ENCODE measurements at places on chromosomes 16 and 17.

DNA sequence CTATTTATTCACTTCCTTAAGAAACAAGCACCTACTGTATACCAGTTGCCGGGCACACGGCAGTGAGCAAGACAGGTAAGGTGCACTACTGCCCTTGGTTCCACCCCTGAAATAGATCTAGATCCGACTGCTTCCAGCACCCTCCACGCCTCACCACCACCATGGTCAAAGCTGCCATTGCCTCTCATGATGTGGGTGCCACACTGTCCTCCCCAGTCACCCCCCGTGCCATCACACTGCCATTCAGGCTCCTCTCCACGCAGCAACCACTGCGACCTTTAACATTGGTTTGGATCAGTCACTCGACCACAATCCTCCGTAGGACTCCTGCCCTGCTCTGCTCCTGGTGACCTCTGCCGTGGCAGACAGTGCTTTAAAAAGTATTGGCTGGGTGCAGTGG lies 226.8 kb downstream of the CPPED1 start:
- no peak for DNase-seq

GRCh38 chr17:44184212-44184810 lies 2.5 kb upstream of the TMUB2 start:
- DNase-seq: no peak

DNA sequence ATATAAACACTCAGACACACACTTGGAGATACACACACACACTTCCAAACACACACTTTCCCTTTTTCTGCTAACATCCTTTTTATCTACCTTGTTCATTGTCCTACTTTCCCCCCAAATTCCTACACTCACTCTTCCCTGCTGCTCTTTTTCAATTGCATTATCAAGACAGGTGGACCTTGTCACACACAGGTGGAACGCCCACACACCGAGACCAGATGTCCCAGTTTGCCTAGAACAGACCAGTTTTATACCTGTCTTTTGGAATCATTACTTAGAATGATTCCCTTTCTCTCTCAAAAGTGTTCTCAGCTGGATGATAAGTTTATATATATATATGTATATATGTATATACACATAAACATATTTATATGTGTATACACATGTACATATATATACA lies 50.7 kb upstream of the ARHGAP44 start:
- DNase-seq: no peak

DNA sequence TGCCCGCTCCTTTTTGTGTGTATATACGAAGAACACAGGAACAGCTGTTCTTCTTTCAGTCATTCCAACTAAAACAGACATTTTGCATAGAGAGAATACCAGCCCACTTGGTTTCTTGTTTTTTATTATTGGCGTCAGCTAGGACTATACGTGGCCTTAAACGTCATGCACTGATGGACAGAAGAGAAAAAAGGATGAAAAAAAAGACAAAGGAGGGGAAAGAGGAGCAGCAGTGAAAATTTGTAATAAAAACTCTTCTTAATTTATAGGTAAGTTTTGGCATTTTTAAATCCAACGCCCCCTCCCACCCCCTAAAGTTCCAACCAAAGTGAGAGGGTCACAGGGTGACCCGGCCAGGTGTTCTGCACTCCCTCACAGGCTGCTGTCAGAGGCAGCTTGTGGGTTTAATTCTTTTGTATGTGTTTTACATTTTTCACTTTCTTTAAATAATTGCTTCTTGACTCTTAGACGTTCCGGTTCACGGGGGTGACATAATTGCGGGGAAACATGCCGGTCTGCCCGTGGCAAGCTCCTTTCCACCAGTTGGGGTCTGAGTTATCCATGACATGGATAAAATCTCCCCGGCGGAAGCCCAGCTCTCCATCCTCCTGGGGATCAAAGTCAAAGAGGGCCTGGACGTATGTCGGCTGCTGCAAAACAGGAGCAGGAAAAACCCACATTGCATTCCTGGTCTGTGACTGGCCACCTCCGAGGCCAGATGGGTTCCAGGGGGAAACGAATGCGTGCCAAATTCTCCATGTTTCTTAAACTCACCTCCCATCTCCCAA lies 30.9 kb upstream of the SLC25A19 start:
- peak; percentile 69 for DNase-seq

- DNase-seq: no peak
These were observed 684 bp upstream of the RSAD1 start for GRCh38 chr17:50477976-50478375.

- no peak for DNase-seq
These were observed 110.2 kb upstream of the C17orf78 start for GRCh38 chr17:37265446-37266173.

- no peak for DNase-seq
These were observed 9.0 kb downstream of the MTSS2 start for GRCh38 chr16:70676675-70677498.

GRCh38 chr16:79061181-79061580 lies 539.4 kb downstream of the MAF start:
- DNase-seq: no peak

- peak; percentile 47 for DNase-seq
These were observed 122.2 kb downstream of the CCDC182 start for GRCh38 chr17:57622683-57623433.

GRCh38 chr16:47523342-47524006 lies 62.3 kb downstream of the PHKB start:
- no peak for DNase-seq

- DNase-seq: no peak
These were observed 273.1 kb downstream of the CDH13 start for GRCh38 chr16:82899731-82900450.

DNA sequence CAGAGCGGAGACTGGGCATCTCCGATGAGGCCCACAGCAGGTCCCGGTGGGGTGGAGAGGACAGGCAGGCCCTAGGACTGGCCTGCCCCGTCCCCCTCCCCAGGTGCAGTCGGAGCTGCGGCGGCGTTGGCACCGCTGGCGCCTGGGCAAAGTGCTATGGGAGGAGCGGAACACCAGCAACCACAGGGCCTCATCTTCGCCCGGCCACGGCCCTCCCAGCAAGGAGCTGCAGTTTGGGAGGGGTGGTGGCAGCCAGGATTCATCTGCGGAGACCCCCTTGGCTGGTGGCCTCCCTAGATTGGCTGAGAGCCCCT lies 9.4 kb downstream of the GCGR start:
- DNase-seq: no peak

GRCh38 chr16:1290860-1291575 lies 18.4 kb upstream of the UBE2I start:
- DNase-seq: no peak

- DNase-seq: no peak
These were observed 1.6 kb upstream of the CA10 start for GRCh38 chr17:52160136-52160567.

DNA sequence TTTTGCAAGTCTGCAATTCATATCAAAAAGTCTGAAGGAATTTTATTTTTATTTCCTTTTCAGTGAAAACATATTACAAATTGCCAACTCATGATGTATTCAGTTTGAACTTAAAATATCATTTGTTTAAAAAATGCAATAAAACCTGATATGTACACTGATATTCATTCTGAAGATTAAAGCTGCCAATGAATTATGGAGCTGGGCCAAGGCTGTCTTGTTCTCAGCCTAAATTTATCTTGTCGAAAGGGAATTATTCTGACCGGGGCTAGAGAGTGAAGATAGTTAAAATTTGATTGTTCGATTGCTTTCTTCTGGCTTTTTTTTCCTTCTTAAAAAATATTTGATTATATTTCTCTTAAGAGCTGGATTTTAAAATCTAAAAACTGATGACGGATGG lies 54.0 kb upstream of the RBFOX1 start:
- DNase-seq: no peak

DNA sequence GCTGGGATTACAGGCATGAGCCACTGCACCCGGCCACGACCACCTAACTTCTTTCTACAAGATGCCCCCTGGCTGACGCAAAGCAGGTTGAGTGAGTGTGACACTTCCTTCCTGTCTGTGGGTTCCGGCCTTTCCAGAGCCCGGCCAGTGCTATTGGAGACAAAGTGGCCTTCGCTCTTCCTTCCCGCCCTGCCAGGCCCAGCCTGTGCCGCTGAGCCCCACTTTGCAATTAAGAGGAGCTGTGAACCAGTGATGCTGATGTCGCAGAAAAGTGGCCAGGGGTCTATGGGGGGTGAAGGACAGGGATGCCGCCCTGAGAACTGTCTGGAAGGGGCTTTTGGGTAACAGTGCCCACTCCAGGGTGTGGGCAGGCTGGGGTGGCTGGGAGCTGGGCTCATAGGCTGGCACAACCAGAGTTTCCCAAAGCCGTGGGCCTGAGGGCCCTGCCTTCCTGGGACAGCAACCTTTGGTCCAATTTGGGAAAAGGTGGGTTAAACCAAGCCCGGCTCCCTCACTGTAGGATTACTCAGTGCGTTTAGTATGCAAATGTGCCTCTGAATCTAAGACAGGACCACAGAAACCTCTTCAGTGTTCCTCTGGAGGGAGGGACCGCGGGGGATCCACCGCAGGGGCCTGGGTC lies 174.9 kb downstream of the SEC14L1 start:
- no peak for DNase-seq

- no peak for DNase-seq
These were observed 778.3 kb downstream of the KCNJ18 start for GRCh38 chr17:22470411-22471175.

- no peak for DNase-seq
These were observed 705.7 kb downstream of the MAF start for GRCh38 chr16:78894886-78895285.

GRCh38 chr17:20266806-20267458 lies 200.4 kb downstream of the LGALS9B start:
- DNase-seq: peak; percentile 29

DNA sequence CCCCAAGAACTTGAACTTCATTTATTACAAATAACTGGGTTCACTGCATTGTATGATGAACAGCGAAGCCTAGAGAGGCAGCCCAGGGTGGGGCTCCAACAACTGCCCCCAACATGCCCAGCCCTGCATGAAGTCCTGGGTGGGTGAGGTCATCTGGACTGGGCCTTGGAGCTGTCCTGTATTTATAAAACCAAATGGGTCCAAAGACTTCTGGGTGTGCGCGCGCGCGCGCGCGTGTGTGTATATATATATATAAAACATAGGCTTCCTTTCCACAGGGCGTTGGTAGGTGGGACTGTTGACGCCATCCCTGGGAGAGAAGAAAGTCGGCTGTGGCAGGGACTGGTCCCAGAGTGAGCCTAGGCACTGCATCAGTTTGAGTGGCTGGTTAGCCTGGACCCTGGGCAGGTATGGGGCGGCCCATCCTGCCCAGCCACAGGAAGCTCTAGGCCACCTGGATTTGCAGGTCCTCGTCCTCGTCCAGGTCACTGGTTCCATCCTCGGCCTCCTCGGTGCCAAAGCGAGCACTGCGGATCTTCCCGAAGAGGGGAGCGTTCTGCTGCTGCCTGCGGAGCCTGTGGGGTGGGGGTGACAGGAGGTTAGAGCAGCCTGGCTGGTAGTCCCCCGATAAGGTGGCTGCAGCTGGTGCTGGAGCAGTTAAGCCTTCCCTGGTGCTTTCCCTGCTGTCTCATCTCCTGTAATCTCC lies 23.9 kb downstream of the CCDC102A start:
- DNase-seq: no peak

DNA sequence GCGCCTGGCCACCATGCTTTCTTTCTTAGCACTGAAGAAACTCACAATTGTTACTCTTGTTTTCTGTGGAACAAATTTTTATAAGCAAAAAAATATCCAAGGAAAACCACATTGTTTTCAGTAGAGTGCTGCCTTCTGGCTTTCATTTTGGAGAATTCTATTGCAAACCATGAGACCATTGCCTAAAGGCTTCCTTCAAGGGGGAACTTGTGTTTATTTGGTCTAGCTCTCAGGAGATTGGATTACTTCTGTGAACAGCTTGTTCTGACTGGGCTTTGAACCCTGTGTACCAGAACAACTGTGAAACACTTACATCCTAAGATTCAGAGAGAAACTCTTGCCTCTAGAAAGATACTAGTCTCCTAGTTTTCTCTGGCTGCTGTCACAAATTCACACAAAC lies 32.1 kb downstream of the TOM1L1 start:
- DNase-seq: no peak

DNA sequence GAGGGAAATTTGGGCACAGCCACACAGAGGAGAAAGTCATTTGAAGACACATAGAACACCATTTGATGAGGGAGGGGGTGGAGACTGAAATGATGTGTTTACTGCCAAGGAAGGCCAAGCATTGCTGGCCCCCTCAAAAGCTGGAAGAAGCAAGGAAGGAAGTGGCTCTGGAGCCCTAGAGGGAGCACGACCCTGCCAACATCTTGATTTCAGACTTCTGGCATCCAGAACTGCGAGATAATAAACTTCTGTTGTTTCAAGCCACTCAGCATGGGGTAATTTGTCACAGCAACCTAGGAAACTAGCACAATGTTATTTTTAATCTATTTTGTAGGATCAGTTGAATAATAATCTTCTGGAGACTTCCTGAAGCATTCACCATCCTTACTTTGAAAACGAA lies 314.8 kb upstream of the GOT2 start:
- DNase-seq: no peak

GRCh38 chr17:51595826-51596398 lies 335.6 kb downstream of the UTP18 start:
- no peak for DNase-seq

- DNase-seq: peak; percentile 60
These were observed 171.7 kb downstream of the C16orf95 start for GRCh38 chr16:87145181-87146176.

GRCh38 chr17:8799570-8800212 lies 526 bp upstream of the MFSD6L start:
- peak; percentile 5 for DNase-seq

GRCh38 chr16:30084816-30085159 lies 6.9 kb downstream of the TBX6 start:
- DNase-seq: no peak

DNA sequence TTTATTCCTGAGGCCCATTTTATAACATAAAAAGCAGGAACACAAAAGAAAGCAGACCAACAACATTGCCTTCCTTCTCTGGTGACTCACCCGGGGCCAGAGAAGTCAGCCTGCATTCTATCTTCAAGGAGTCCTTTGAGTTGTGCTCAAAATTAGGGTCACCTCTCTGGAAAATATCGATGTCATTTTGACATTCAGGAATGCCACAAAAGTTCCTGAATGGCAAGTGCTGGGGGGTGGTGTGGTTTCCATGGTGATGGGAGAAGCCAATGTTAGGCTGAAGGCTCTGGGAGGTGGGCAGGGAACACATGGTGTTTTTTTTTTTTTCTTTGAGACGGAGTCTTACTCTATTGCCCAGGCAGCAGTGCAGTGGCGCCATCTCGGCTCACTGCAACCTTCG lies 159.6 kb downstream of the HAPSTR1 start:
- DNase-seq: no peak

DNA sequence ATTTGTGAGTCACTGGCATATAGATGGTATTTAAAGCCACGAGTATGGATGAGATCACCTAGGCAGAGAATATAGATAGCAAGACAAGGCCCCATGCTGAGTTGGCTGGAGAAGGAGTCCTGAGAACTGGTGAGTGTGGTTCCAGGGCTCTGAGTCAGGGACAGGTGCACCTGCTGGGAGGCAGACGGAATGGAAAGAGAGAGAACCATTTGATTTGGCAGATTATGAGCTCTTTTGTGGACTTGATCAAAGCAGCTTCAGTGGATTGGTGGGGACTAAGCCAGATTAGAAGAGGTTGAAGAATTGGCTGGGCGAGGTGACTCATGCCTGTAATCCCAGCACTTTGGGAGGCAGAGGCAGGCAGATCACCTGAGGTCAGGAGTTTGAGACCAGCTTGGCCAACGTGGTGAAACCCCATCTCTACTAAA lies 4.3 kb upstream of the C16orf92 start:
- DNase-seq: peak; percentile 12

- peak; percentile 95 for DNase-seq
These were observed 4.3 kb downstream of the MYO1C start for GRCh38 chr17:1487939-1488825.

- no peak for DNase-seq
These were observed 430 bp downstream of the TSEN54 start for GRCh38 chr17:75516619-75517296.

GRCh38 chr17:7354262-7354843 lies 603 bp upstream of the TMEM95 start:
- peak; percentile 71 for DNase-seq
